NCI-H187 treated with DMSO at 0.1 percent for 48 hours (cell line): ENCODE measurements at places on chromosomes 12 and 14.

DNA sequence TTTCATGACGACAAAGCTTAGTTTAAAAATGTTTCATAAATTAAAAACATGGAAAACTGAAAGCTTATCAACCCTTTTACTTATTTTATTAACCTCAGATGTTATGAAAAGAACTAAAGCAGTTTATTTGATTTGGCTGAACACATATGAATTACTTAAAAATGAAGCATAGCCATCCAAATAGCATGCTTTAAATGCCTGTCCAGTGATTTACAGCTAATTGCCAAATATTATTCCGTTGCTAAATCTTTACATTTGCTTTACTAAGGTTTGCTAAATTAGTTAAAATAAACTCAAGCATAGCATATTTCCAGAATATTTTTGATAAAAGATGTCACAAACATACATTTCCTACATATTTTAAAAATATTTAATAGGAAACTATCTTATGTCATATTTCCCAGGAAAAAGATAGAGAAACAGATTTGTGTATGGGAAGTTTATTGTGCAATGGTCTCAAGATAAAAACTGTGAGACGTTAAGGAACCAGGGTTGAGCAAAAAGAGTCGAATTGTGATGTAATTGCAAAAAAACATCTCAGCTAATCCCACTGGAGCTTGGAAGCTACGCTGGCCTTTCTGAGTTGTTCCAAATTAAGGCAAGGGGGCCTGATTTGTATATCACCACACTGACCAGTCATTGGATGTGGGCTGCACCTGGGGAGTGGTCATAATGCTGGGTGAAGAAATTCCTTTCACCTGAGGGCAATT lies 25.8 kb downstream of the GPR135 start:
- no peak for DNase-seq

DNA sequence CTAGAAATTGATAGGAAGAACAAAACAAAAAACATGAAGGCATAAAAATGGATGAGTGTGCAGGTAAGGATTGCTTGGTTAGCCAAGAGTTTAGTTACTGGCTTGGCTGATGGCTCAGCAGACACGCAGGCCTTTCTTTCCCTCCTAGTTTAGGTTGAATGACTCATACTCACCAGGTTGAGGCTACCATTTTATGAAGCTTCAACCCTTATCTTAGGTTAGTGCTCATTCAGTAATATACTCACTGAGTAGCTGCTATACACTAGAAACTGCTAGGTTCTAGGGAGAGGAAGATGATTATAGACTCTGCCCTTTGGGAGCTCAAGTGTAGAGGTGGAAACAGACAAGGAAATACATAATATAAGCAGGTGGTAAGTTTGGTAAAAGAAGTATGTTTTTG lies 6.0 kb downstream of the P3H3 start:
- no peak for DNase-seq

DNA sequence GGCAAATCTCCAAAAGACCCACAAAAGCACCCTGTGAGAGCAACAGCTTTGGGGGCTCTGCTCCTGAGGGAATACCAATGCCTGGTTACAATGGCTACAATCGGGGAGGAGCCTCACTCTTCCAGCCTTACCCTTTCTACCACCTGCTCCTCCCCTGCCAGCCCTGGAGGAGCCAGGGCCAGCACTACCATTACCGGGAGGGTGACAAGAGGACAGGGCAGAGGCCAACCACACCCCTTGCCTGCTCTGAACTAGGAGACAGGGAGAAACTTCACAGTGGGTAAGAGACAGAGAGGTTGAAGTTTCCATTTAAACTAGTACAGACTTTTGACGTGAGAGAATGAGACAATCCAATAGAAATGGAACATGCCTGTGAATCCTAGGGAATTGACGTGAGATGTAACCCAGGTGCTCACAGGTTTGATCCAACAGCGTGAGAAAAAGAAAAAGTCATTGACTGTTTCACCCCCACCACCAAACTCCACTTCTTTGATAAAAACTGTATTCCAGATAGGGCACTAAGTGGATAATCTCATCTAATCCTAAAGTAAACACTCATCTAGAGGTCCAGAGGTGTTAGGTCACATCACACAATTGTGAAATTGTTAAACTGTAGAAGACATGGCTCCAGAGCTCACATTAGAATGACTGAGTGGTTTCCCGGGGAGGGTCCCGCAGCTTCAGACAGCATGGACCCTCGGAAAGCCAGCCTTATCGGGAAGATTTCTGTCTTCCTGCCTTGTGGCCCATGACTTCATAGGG lies 8.4 kb upstream of the TC2N start:
- DNase-seq, result no peak

DNA sequence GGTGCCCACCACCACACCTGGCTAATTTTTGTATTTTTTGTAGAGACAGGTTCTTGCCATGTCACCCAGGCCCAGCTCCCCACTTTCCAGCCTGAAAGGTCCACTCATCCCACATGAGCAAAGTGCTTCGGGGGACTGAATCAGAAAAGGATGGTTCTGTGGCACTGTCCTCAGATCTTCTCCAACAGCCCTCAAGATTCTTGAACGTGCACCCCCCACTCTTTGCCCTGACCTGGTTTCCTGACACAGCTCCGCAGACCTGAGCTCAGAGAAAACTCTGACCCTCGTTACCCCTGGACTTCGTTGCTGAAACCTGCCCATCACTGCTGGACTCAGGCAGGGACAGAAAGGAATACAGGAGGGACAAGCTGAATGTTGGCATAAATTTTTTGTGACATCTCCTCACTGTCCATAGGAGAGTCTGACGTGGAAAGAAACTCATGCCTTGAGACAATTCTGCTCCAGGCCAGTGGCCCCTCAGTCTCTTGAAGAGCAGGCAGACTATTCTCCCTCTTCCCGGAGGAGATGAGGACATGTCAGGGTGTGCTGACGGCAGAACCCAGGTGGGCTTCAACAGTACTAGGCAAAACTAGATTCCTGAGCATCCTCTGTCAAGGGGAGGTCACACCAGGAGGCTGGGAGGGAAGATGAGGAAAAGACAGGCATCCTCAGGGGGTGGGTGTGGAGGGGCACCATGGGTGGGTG lies 149.3 kb downstream of the DPF3 start:
- DNase-seq, result no peak

DNA sequence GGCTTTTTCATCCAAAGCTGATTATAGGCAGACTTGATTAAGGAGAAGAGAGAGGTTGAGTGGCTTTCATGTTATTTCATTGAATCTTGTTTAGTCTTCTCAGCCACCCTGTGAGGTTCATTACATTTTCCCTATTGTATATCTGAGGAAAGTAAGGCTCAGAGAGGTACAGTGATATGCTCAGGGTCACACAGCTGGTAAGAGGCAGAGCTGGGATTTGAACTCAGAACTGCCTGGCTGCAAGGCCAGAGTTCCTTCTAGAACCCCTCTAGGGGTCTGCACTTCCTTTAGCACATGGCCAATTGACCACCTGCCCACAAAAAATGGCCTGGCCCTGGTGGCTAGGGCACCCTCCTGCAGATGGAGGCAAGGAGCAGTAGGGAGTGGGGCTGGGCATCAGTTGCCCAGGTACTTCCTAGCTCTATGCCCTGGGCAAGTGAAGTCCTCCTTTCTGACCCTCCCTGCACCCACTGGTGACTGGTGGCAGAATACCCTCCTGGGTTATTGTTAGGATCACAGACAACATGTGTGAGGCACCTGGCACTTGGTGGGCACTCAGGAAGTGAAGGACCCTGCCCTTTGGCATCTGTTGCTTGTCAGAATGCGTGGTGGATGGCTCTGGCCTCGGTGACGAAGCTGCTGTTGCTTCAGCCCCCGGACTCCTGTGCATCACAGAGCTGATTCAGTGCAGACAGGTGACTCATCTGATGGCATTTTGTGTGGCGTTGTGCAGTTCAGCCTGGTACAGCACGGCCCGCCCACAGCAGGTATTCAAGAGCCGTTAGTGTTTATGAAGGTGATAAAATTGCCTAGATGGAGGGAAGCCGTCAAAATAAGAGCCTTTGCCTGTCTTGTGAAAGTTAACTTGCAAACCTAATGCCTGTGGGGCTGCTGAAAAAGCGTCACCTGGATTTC lies 115.8 kb downstream of the SLC25A47 start:
- DNase-seq, result no peak

- no peak for DNase-seq
Measured at GRCh38 chr14:33237115-33237740, 298.5 kb downstream of the NPAS3 start.
